Suppressor macrophage treated with lipopolysaccharide for 4 hours (primary cell): ENCODE measurements at places on chromosomes 6 and 20.

GRCh38 chr20:35837577-35838195, 65.9 kb downstream of the PHF20 start:
- DNase-seq = no peak

- DNase-seq = no peak
These were observed 151.2 kb upstream of the TAB2 start for GRCh38 chr6:149166336-149166735.

DNA sequence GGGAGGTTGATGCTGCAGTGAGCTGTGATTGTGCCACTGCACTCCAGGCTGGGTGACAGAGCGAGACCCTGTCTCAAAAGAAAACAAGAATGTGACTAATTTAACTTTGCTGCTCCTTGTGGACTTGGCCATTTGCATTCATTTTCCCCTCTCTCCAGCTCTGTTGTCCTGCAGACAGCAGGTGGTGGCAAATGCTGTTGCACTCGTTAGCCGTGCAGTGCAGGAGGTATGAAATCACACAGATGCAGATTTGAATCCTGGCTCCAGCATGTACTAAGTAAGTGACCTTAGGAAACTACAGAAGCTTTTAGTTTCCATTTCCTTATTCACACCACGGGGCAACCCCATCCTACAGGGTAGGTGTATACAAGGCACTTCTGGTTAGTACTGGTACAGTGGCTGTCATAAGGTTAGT, 9.6 kb upstream of the BEND3 start:
- DNase-seq = peak; percentile 11

DNA sequence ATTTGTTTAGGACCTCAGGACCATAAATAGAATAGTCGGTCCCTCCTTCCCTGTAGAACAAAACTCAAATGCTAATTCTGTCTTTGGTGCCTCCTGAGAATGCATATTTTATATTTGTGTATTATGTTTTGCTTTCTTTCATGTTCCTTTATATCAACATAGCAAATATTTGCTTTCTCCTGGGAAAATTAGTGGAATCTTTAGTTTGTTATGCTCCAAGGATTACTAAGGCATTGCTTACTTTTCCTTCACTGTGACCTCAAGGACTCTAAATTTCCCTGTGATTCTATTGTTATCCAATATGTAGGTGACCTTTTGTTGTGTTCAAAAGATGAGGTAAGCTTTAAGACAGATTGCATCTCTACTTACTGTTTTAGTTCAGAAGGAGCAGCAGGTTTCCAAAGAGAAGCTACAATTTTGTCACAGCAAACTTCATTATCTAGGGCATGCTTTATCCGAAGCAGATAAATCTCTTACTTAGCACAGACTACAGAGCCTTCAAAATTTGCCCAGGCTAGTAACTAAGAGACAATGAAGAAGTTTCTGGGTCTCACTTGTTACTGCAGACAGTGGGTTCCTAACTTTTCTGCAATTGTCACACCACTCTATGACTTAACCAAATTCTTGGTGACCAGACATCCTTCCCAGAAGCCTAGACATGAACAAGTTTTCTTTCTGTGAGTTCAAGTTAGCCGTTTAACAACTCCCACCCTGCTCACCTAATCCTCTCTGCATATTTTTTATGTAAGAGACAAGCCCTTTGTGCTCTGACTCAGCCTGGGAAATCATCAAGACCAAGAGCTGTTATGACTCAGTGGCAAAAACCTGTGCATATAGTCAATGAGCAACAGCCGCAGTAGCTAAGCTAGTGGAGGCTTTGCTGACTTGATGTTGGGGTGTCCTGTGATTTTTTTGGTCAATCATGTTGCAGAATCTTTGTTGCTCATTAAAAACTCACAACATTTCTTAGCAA, 378.8 kb downstream of the QKI start:
- no peak for DNase-seq

DNA sequence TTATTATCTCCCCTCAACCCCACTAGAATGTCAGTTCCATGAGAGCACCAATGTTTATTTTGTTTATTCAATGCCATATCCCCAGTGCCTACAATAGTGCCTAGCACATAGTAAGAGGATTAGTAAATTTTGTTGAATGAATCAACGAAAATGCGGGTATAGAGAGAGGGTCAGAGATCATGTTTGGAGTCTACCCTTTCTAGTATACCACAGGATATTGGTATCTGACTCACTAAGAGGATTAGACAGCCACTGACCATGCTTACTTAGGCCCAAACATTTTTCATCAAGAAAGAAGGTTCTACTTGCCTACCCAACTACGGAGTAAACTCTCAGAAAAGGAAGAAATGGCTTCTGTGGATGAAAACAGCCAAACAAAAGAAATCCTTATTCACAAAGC, 356.8 kb downstream of the BTBD9 start:
- no peak for DNase-seq

DNA sequence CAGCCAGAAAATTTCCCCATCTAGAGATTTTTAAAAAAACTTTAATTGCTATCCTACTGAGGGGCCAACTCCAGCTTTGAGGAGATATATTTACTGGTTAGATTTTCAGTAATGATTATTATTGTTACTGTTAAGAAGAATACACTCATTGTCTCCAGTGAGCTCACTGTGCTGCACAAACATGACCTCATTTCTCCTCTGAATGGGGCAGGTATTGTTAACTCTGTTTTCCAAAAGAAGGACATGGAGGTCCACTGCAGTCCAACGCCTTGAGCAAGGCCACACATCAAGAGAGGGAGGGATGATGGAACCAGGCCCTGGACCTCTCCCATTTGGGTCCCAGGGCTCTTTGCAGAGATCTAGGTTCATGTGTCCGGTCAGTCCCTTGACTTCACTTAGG, 13.9 kb upstream of the SCUBE3 start:
- no peak for DNase-seq

DNA sequence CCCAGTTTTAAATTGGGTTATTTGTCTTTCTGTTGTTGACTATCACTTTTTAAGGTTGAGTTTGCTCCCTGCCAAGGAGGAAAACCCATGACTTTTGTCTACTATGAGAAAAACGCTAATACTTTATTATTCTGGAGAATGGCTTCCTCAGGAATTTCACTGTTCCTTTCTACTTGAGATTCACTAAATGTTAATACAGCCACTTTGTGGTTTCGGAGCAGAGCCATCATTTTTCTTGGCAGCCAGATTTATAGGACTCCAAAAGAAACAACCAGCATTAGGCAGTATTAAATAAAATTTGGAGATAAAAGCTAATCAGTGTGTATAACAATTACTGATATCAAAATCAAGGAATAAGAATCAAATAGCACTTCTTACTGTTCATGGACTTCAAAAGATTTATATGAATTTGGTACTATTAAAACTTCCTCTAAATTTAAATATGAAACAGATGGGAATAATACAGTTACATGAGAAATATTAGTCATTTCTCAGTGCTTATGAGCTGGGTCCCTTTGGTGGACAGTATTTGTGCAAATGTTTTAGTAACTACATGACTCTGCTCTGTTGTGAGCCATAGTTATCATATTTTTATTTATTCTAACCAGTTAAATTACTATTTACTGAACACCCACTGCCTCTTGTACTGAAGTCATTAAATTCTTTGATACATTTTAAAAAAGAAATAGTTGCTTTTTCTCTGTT, 64.1 kb upstream of the FBXO30 start:
- DNase-seq = no peak

- DNase-seq = no peak
These were observed 452.1 kb upstream of the PLCB4 start for GRCh38 chr20:8616792-8617191.

DNA sequence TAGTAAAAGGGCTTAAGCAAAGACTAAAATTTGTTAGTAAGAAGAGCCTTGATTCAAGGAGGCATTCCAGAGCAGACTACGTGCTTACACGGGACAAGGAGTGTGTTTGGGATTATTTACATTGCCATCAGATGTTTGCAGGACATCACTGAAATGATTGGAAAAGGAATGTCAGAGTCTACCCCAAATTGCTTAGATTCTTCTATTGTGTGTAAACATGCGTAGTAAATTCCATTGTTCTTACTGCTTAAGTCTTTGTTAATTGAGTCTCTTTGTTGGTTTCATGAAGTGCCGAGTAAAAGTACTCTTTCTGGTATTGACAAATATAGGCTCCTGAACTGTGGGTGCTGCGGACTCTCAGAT, 60.5 kb downstream of the CD83 start:
- DNase-seq = no peak

DNA sequence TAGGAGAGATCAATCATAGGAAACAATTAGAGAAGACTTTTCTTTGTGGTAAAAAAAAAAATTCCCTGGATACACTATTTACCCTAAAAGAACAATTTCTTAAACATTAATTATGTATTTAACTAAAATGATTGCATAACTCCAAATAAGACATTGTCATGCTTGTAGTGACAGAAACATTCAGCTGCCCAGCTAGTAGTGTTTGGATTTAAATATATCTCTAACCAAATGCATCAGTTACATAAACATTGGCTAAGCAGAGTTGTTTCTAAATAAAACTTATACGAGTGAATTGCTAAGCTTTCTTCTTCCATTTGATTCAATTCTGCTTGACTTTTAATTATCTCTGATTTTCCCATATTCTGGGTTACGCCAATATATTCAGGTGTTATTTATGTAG, 23.7 kb downstream of the MLIP start:
- DNase-seq = no peak
